Neural progenitor cell (in vitro differentiated cells): ENCODE measurements at places on chromosomes 7 and 10. TPM values are rescaled to one million over a fixed set of nuclear protein-coding genes. Genes with fewer than 3 reads are reported as not detected.

Gene ATOH7
- total RNA-seq, result 0.93 TPM in 1 of 2 replicates, not detected in the other

Gene CYP3A7
- total RNA-seq, result not detected in 2 replicates

Gene ASIC3
- total RNA-seq, result 1.6 TPM in 1 of 2 replicates, not detected in the other

Gene PPP1R17
- total RNA-seq, result 0.09 TPM in 1 of 2 replicates, not detected in the other

Gene GATA3
- 0.09 TPM in 1 of 2 replicates, not detected in the other for total RNA-seq

Gene CARD11
- total RNA-seq, result 0.75 and 0.87 TPM in 2 replicates

Gene PRF1
- total RNA-seq, result not detected in 2 replicates

Gene NPFFR1
- total RNA-seq, result 0.06 TPM in 1 of 2 replicates, not detected in the other

Gene SLC13A1
- not detected in 2 replicates for total RNA-seq

Gene TWIST1
- total RNA-seq, result not detected in 2 replicates

Gene RBAK
- total RNA-seq, result 14.8 and 24.5 TPM in 2 replicates

Gene GPC2
- 17.0 and 61.0 TPM in 2 replicates for total RNA-seq

Gene RALA
- 34.2 and 59.5 TPM in 2 replicates for total RNA-seq

Gene HK1
- 30.1 and 45.8 TPM in 2 replicates for total RNA-seq

Gene PLA2G12B
- total RNA-seq, result 0.12 TPM in 1 of 2 replicates, not detected in the other

Gene PDE6C
- total RNA-seq, result not detected in 2 replicates

Gene MSS51
- 1.4 and 2.2 TPM in 2 replicates for total RNA-seq

Gene LRMDA
- total RNA-seq, result 5.2 TPM in 1 of 2 replicates, not detected in the other

DNA sequence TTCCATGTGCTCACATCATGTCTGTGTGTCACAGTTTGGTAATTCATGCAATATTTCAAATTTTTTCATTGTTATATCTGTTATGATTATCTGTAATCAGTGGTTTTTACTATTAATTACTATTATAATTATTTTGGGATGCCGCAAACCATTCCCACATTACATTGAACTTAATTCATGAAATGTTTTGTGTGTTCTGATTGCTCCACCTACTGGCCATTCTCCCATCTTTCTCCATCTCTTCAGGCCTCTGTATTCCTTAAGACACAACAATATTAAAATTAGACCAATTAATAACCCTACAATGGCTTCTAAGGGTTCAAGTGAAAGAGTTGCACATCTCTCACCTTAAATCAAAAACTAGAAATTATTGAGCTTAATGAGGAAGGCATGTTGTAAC is 398.5 kb downstream of the PCDH15 start:
- peak; percentile 42 for DNase-seq

DNA sequence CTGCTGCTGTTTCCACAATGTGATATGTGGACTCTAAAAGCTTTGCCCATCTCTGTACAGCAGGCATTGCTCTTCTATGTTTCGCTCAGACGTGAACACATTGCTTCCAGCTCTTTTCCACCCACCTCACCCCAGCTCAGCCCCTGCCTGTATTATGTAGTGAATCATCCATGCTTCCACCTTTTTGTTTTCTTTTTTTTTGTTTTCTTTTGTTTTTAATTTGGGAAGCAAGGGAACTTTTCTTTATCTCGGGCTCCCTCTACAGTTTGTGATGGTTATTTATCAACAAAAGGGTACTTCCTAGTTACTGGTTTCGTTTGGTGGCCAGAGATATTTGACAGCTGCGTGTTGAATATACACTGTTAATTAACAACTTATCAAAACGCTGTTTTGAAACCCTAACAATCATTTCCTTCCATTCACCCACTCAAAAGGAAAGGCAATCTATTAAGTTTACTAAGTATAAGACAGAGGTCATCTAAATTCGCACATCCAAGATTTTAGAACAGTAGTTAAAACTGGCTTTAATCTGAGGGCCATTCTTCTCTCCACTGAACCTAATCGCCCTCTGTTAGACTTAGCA is 127.9 kb upstream of the STK17A start:
- peak; percentile 65 for DNase-seq

- DNase-seq, result no peak
Measured at GRCh38 chr7:47938574-47939165, 9.6 kb downstream of the PKD1L1 start.

GRCh38 chr10:17756557-17757217 is 4.7 kb downstream of the TMEM236 start:
- no peak for DNase-seq

GRCh38 chr7:33258491-33258951 is 129.2 kb downstream of the BBS9 start:
- DNase-seq, result no peak

DNA sequence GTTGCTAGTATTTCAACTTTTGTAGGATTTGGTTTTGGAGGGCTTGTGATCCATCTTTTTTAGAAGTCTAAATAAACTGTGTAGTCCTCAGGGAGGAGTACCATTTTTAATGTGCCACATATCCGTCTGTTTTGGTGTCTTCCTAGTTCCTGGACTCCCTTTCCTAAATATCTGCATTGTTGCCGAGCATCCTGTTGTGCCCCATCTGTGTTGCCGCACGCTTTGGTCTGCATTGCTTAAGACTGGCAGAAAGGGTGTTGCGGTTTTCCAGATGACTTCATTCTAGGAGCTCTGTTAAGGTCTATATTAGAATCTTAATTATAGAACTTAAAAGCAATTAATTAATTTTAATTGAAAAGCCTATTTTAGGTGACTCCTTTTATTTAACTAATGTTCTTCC is 49.4 kb downstream of the RBM33 start:
- no peak for DNase-seq

- peak; percentile 51 for DNase-seq
Measured at GRCh38 chr10:88386821-88387773, 196.0 kb downstream of the RNLS start.

- DNase-seq, result peak; percentile 80
Measured at GRCh38 chr10:132248455-132249225, 59.1 kb downstream of the STK32C start.

GRCh38 chr10:62050346-62050892 is 148.9 kb downstream of the ARID5B start:
- no peak for DNase-seq

DNA sequence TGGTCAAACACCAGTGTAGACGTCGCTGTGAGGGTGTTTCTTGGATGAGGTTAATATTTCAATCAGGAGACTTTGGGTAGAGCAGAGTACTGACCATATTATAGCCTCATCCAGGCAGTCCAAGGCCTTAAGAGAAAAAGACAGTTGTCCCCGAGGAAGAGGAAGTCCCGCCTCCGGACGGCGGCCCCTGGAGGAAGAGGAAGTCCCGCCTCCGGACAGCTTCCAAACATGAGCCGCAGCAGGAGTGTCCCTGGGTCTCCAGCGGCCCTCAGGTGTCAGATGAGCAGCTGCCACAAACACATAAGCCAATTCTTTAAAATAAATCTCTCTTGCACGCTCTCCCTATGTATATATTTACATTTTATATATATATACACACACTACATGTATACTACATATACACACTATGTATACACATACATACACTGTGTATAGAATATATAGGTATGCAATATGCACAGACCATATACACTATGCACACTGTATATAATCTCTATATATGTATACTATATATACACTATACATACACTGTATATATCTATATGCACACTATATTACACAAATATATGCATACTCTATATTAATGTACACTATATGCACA is 37.5 kb downstream of the PWWP2B start:
- no peak for DNase-seq

DNA sequence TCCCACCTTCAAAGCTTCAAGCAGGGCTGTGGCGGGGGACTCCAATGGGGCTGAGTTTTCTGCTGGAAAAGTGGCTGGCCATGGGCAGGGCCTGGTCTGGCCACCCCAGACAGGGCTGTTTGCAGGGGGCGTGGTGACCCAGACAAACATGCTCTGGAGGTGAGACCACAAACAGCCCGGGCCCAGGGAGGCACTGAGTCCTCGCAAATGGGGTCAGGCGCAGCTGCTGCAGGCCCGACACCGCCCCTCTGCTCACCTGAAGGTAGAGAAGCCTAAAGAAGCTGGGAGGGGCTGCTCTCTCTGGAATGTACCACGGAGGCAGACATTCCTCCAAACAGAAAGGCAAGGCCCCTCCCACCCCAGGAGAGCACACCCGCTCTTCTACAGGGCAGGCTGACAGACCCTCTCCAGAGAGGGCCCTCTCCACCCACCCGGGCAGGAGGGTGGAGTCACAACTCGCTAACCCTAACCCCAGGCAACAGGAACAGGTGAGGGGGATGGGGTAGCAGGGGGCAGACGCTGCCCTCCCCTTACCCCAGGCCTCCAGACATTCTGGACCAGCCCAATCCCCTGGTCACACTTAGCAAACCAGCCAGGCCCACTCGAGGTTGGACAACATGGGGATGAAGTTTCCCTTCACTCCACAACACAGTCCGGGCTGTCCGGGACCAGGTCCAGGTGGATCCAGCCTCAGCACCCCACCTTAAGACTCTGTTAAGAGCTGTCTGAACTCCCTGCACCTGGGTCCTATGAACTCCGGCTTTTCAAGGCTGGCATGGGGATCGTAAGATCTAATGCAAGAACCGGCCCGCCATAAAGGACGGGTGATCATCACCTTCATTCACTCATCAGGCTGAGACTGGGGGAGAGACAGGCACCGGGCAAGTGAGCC is 32.3 kb downstream of the OAT start:
- DNase-seq, result peak; percentile 44

- no peak for DNase-seq
Measured at GRCh38 chr10:131790021-131790420, 110.8 kb upstream of the PPP2R2D start.

DNA sequence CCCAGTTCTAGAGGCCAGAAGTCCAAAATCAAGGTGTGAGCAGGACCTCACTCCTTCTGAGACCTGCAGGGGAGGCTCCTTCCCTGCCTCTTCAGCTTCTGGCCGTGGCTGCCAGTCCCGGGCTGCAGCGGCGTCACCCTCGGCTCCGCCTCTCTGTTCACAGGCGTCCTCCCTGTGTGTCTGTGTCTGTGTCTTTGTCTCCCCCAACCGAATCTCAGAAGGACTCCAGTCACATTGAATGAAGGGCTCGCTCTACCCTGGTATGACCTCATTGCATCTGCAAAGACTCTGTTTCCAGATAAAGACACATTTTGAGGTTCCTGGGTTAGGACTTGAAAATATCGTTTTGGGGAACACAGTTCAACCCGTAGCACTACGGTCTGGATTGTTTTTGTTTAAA is 33.1 kb upstream of the GALNT11 start:
- DNase-seq, result peak; percentile 78

- no peak for DNase-seq
Measured at GRCh38 chr10:16943295-16944285, 126.4 kb upstream of the RSU1 start.

DNA sequence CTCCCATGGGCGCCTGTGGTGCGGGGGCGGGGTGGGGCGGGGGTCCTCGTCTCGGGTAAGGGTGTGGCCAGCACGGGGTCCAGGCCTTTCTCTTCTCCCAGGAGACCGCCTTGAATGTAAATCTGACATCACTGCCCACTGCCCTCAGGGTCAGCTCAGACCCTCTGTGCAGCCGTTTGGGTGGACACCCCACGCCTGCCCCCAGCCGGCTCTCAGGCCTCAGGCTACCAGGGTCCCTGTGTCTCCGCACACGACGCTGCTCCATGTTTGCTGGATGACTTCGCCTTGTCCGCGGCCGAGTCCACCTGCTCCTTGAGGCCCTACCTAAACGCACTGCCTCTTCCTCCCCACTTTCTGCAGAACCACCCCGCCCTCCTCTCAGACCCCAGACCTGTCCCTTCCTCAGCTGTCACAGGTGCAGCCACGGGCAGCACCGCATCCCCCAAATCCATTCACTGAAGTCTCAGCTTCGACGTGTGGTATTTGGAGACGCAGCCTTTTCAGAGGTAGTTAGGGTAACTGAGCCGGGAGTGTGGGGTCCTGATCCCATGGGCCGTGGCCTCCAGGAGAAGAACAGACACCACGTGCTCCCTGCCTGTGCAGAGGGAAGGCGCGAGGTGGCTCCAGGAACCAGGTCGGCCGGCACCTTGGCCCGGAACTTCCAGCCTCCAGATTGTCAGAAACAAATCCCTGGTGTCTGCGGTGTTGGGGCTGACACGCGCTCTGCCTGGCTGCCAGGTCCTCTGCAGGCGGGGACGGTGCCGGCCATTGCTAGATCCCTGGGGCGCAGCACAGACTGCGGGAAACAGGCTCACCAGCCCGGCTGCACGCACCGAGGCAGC is 97.4 kb upstream of the DIP2C start:
- no peak for DNase-seq

GRCh38 chr7:67758551-67758950 is 761.9 kb downstream of the TYW1 start:
- no peak for DNase-seq

GRCh38 chr10:5317547-5318107 is 47.1 kb upstream of the UCN3 start:
- DNase-seq, result no peak
